ENCODE measurements at places on chromosomes 3 and 15.

DNA sequence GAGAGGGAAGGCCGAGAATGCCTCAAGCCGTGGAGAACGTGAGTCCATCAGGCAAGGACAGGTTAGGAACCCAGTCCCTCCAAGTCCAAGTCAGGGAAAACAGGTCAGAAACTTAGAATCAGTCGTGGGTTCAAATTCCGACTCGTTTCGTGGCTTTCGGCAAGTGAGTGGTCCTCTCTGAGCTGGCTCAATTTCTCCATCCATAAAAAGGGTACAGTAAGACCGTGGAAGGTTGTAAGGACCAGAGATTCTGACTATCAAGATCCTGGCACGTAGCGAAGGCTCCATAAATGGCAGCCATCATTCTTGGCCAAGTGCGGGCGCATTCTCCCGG lies 604 bp upstream of the MED12L start:
- DNase-seq = no peak

- DNase-seq = peak; percentile 30
These were observed 73.2 kb downstream of the CLSTN2 start for GRCh38 chr3:140007911-140008869.

DNA sequence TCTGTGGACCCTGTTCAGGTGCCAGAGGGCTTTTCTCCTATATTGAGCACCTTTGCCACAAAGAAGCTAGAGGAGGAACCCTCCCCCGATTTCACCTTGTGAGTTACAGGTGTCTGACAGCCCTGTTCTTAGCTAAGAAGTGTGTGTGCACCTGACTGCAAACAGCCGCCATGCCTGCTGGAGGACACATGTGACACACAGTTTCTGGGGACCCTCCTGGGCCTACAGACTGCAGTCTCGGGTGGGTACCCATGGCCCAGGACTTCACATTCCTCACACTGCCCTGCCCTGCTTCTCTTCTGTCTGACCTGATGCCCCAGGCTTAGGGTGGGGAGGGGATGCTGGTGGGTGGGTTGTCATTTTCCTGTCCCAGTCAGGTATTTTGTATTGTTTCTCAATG lies 140.6 kb downstream of the CACNA1D start:
- DNase-seq = no peak

- no peak for DNase-seq
These were observed 16.2 kb upstream of the CCR9 start for GRCh38 chr3:45870099-45870498.

DNA sequence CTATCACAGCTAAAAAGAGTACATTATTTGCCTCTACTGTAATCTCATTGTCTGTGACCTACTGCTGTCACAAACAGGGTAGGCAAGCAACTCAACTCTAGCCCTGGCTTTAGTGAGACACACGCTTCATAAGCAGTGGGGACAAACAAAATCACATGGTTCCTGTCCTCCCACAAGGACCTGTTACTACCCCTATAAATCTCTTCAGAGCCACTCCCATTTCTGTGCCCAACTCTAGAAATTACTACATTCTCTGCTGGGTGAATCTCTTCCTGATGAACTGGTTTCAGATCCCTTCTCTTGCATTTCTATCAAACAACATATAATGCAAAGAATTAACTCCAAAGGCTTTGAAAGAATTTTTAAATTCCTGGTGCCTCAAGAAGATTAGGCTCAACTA lies 117.3 kb downstream of the DMXL2 start:
- DNase-seq = no peak

DNA sequence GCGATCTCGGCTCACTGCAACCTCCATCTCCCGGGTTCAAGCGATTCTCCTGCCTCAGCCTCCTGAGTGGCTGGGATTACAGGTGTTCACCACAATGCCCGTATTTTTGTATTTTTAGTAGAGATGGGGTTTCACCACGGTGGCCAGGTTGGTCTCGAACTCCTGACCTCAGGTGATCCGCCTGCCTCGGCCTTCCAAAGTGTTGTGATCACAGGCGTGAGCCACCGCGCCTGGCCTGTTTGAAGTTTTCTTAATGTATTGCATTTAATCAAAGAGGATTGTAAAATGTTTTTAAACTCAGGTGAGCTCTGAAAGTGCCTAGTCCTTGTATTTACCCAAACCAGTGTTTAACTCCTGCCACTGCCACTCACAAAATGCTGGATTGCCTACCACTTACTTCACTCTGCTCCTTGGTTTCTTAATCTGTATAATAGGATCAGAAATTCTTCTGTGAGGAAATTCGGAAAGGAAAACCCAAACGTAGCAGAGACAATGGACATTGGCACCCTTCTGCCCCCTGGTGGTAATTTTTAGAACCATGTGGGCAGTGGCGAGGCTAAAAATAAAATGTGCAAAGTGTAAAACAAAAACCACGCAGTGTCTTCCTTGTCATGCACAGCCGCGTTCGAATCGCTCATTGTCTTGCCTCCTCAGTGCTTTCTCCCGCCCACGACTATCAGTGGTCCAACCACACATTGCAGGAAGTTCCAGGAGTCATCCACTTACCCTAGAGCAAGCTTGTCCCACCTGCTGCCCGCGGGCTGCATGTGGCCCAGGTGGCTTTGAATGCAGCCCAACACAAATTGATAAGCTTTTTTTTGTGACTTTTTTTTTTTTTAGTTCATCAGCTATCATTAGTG lies 27.3 kb downstream of the CEP19 start:
- DNase-seq = no peak

- no peak for DNase-seq
These were observed 524.9 kb downstream of the ZNF385D start for GRCh38 chr3:21226086-21226485.

GRCh38 chr3:168608926-168609325 lies 513.2 kb upstream of the GOLIM4 start:
- no peak for DNase-seq

DNA sequence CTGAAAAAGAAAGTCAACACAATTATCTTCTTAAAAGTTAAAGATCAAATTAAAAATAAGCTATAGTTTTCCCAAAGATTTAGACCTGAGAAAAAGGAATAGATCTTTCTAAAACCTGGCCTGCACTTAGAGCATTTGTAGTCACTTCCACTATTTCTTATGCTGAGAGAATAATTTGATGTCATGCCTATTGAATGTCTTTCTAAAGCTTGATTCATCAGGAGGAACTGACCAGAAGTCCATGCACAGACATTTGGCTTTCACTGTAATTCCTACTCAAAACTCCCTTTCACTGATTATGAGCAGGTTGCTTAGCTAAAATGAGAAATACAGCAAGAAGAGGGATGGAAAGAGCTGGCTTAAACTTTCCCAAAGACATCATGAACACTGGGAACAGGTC lies 4.3 kb downstream of the GREM1 start:
- no peak for DNase-seq

DNA sequence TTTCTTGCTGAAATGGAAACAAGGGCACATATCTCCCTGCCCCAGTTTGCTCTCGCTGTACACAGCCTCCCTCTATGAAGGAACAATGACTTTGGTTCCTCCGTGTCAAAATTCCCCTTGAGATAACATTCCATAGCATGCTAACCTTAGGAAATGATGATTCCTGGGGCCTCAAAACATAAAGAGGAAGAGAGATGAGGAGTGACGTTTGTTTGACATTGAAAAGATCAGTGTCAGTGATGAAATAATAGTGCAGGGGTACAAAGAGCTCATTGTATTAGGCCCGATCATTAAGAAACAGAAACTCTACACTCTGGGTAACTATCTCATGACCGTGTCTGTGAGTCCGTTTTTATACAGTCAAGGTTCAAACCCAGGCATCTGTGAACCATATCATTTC lies 55.2 kb downstream of the ARNT2 start:
- no peak for DNase-seq

- DNase-seq = peak; percentile 68
These were observed 32.5 kb downstream of the NR2F2 start for GRCh38 chr15:96362755-96363651.

GRCh38 chr3:107913701-107914100 lies 177.1 kb downstream of the CD47 start:
- no peak for DNase-seq

DNA sequence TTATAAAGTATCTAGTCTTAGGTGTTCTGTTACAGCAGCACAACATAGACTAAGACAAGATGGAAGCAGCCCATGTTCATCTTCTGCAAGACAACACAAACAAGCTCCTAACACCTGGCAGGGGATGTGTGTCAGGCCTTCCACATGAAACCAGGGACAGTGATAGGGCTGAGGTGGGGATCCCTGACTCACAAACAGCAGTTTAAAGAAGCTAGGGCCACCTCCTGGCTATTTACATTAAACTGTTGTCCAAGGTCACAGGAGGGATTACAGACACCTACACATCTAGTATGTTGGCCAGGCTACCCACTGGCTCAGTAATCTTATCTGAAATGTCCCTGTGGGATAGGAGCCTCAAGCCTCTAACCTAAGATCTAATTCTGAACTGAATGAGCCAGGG lies 211.3 kb downstream of the MINAR1 start:
- DNase-seq = no peak

DNA sequence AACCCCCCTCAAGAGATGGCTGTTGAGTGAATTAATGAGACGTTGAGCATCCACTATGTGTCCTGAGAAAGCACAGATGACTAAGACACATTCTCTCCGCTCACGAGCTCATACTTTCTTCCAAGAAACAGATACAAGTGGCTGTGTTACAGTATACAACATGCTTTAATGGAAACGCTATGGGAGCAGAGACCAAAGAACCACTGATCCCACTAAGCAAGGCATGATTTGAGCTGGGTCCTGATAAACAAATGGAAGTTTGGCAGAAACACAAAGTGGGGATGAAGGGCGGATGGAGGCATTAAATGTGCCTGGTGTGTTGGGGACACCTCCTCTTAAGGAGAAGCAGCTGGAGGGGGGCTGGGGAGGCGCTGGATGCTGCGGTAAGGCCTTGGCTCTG lies 129.4 kb downstream of the UACA start:
- no peak for DNase-seq

DNA sequence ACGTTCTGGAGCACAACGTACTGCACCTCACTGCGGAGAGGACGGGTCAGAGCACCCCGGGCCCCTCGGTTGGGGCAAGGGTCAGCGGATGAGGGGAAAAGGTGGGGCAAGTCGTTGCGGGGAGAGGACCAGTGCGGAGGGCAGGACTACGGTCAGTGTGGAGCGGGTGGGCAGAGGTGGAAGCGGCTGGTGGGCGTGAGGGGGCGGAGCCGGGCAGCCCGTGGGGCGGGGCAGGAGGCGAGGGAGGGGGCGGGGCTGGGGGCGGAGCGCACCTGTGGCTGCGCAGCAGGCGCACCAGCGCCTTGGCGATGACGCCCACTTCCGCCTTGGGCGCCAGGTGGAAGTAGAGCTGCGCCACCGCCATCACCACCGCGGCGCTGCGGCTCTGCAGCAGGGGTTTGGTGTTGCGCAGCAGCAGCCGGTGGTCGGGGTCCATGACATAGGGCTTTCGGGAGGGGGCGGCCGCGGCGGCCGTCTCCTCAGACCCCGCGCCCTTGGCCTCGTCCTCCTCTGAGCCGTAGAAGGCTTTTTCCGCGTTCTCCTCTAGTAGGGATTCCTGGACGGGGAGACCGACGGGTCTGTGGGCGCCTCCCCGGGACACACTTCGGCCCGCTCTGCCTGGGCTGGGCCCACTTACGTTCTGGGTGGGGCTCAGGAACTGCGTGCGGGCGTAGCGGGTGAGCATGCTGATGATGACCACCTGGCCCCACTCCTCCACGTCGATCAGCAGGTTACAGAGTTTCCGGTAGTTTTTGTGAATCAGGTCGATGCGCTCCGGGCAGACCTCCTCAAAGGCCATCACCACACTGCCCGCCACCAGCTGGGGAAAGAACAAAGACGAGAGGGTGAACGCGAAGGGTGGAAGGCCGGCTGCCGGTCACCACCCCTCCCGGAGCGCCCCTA lies 29.2 kb downstream of the AP3B2 start:
- DNase-seq = peak; percentile 92

DNA sequence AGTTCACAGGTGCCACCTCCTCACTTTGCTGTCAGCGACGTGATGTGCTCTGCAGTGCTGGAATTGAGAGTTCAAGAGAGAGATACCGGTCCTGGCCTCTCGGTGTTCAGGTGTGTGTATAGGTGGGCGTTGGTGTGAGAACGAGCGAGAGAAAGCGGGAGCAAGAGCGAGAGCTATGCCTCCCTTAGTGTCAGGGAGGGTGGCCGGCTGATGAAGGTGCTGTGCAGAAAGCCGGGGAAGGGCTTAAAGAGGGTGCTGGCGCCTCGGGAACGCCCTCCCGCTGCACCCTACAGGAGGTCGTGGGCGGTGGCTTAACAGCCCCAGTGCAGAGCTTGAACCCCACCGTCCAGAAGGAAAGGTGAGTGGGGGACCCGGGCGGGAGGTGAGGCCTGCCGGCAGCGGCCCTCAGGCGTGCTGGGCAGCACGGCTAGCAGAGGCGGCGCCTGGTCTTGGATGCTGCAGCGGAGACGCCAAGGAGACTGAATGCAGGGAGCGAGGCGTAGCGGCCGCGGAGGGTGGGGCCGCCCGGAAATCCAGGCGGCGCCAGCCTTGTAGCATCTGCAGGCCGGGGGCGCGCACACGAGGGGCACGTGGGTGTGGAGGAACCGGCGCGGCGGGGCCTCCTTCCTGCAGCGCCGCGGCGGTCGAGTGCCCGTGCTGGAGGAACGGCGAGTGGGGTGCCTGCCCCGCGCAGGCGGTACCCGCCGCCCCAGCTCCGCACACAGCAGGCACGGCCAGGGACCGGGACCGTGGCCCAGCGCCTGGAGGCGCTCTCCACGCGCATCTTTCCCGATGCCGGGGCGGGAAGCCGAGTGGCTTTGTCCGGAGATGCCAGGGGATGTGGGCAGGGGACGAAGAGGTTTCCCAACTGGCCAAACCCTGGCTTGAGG lies 246.8 kb upstream of the TOPAZ1 start:
- DNase-seq = peak; percentile 76

GRCh38 chr3:55538158-55538557 lies 51.1 kb upstream of the WNT5A start:
- no peak for DNase-seq

DNA sequence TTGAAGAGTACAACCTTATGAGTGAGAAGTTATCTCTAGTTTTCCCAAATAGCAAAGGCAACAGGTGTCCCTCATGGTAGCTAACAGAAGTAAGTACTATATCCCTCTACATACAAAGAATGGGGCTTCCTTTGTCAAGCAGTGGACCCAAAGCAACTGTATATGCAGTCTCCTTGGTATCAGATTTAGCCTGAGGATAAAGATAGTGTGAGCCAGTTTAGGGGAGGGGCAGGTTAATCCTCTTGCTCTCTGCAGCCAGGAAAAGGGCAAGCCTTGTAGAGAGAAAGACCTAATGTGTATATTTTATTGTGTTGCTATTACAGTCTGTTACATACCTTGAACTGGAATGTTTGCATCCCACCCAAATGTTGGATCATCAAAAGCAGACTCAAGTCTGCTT lies 117.9 kb upstream of the COL8A1 start:
- no peak for DNase-seq

GRCh38 chr15:53862386-53862785 lies 102.9 kb upstream of the WDR72 start:
- no peak for DNase-seq
